ENCODE measurements at places on chromosomes 5 and 9. TPM values are rescaled to one million over a fixed set of nuclear protein-coding genes. Genes with fewer than 3 reads are reported as not detected.

LMX1B gene
- not detected for total RNA-seq

HNRNPH1 gene
- total RNA-seq = 169 TPM

FAM221B gene
- not detected for total RNA-seq

CDH18 gene
- not detected for total RNA-seq

LCN1 gene
- not detected for total RNA-seq

CA9 gene
- 8.3 TPM for total RNA-seq

EGFL7 gene
- total RNA-seq = 189 TPM

SUSD3 gene
- 1.1 TPM for total RNA-seq

ANP32B gene
- 9.9 TPM for total RNA-seq

MYMK gene
- total RNA-seq = not detected

WNK2 gene
- not detected for total RNA-seq

SYK gene
- total RNA-seq = not detected

IL3 gene
- not detected for total RNA-seq

GRM6 gene
- not detected for total RNA-seq

EQTN gene
- total RNA-seq = not detected

AGXT2 gene
- total RNA-seq = not detected

SPINK4 gene
- total RNA-seq = not detected

SLC27A4 gene
- total RNA-seq = 14.3 TPM

ADRA1B gene
- 5.2 TPM for total RNA-seq

AHRR gene
- 16.4 TPM for total RNA-seq

SPINK13 gene
- not detected for total RNA-seq

PRR16 gene
- 11.9 TPM for total RNA-seq

DND1 gene
- not detected for total RNA-seq

PCDHA1 gene
- not detected for total RNA-seq

ANXA2R gene
- total RNA-seq = 0.97 TPM

DMGDH gene
- 4.9 TPM for total RNA-seq

SCGB3A2 gene
- total RNA-seq = not detected

SPOCK1 gene
- 123 TPM for total RNA-seq

FIBCD1 gene
- 0.65 TPM for total RNA-seq

GCNT1 gene
- total RNA-seq = 15.6 TPM

C9orf152 gene
- total RNA-seq = not detected

SPATA9 gene
- not detected for total RNA-seq
